Stimulated activated memory B cell treated with anti-CD40 and anti-IgM and Interleukin-4, amounts not matched to agents 10 μg/mL and 1 μg/mL and 100 μg/mL, for 72 hours (primary cell): ENCODE measurements at places on chromosomes 5 and 9.

- ATAC-seq, result peak; percentile 62
Observed at GRCh38 chr5:32613050-32613672, 27.8 kb downstream of the SUB1 start.

DNA sequence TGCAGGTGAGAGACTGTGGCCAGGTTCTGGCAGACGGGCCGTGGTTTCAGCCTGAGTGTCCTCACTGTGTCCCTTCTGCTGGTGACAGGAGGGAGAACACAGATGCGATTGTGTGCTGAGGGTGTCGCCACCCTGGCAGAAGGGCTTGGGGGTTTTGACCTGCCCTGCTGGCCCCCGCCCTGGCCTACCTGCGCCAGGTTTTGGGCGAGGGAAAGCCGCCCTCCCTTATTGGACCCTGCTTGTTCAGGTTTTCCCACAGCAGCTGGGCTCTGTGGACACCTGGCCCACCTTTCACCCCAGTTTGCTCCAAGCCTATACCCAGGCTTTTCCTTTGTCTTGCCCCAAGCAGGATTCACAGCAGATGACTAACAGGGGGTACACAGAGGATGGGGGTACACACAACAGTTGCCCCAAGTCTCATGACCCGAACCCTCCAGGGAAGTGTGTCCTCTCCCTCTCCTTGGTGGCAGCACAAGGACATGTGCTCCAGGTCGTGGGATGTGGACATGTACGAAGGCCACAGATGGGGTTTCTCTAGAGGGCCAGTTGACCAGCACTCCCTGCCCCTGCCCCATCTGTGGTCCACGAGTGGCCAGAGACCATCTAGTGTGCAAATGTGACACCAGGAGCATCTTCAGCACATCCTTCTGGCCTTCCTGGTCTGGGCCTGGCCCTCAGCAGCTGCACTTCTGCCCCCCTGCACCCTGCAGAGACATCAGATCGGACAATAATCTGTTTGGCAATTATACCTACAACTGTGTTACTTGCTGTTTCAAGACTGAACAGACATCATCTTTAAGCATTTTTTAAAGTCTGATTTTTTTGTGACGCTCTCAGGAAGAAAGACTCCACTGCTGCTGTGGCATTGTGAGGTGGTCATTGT is 265.8 kb upstream of the IRX4 start:
- peak; percentile 34 for ATAC-seq

DNA sequence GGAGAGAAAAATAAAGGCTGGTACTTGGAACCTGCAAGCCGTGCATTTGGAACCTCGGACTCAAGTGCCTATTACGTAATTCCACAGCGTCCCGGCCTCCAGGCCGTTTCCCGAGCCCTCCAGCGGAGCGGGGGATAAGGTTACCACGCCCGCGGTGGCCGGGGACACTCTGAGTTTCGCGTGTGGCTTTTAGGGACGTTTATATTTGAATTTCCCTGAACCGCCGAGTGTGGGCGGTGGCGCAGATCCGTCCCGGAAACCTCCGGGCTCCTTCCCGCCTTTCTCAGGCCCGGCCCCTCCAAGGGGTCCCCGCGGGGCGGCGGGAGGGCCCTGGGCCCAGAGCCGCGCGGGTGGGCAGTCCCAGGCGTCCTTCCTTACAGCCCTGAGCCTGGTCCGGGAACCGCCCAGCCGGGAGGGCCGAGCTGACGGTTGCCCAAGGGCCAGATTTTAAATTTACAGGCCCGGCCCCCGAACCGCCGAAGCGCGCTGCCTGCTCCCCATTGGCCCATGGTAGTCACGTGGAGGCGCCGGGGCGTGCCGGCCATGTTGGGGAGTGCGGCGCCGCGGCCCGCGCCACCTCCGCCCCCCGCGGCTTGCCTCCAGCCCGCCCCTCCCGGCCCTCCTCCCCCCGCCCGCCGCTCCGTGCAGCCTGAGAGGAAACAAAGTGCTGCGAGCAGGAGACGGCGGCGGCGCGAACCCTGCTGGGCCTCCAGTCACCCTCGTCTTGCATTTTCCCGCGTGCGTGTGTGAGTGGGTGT is at the start of gene LMNB1:
Gene LMNB1 (plus strand): TSS at position 638 of the 758 bp plus-strand sequence. CDS start 373 bp downstream, outside the sequence.
- peak; percentile 89 for ATAC-seq

DNA sequence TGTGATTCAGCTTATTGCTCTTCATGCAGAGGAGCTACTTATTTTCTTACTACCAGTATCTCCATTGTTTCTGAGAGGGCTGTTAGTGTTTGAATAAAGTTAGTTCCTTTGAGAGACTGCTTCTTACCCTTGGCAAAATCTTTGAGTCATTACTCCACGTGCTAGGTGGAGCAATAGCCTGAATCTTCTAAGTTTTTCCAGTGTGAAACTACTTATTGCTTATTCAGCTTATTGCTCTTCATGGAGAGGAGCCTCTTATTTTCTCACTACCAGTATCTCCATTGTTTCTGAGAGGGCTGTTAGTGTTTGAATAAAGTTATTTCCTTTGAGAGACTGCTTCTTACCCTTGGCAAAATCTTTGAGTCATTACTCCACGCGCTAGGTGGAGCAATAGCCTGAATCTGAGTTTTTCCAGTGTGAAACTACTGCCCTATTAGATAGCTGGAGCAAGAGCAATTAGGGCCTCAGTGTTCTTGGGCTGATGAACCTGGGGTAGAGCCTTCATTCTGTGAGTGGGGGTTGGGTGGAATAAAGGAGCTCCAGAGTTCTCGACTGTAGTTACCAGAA is 41.9 kb downstream of the GPBP1 start:
- ATAC-seq, result no peak

GRCh38 chr9:100436571-100436970 is 9.6 kb downstream of the MSANTD3 start:
- ATAC-seq, result no peak

GRCh38 chr9:89676281-89676680 is 71.5 kb downstream of the GADD45G start:
- ATAC-seq, result no peak

- ATAC-seq, result no peak
Observed at GRCh38 chr5:149658299-149658698, 71.8 kb upstream of the PPARGC1B start.

GRCh38 chr9:21268347-21268657 is 28.5 kb upstream of the IFNA14 start:
- ATAC-seq, result no peak

GRCh38 chr9:134536101-134536900 is 105.3 kb upstream of the COL5A1 start:
- no peak for ATAC-seq

DNA sequence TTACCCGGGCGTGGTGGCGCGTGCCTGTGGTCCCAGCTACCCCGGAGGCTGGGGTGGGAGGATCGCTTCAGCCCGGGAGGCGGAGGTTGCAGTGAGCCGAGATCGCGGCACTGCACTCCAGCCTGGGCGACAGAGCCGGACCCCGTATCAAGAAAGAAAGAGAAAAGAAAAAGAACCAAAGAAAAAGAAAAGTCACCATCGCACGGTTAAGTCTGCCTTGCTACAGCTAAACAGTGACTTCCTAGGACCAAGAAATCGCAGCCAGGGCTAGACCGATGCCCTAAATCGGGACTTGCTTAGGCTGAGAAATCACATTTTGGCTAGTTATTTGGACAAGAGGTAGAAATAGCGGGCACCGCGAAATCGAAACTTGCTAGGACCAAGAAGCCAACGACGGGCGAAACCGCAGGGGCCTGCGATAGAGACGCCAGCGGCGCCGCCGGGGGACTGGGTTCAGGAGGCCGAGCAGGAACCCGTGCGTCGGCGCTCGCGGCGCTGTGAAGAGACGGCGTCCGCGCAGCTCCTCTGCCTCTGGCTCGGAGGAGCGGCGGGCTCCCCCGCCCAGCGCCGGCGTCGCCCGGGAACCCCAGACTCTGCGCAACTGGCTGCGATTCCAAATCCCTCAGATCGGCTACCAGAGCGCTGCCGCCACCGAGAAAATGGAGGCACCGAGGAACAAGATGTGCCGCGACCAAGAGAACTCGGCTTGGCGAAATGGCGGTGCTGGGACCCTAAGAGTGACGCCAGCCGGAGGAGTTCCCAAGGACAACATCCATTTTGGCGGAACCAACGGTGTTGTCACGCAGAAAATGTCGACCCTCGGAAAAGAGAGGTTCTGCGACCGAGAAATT is 26.1 kb upstream of the ANXA2R start:
- ATAC-seq, result peak; percentile 76

- ATAC-seq, result no peak
Observed at GRCh38 chr9:122372856-122373845, 2.3 kb downstream of the PTGS1 start.

- no peak for ATAC-seq
Observed at GRCh38 chr5:16812911-16813310, 123.2 kb downstream of the MYO10 start.

DNA sequence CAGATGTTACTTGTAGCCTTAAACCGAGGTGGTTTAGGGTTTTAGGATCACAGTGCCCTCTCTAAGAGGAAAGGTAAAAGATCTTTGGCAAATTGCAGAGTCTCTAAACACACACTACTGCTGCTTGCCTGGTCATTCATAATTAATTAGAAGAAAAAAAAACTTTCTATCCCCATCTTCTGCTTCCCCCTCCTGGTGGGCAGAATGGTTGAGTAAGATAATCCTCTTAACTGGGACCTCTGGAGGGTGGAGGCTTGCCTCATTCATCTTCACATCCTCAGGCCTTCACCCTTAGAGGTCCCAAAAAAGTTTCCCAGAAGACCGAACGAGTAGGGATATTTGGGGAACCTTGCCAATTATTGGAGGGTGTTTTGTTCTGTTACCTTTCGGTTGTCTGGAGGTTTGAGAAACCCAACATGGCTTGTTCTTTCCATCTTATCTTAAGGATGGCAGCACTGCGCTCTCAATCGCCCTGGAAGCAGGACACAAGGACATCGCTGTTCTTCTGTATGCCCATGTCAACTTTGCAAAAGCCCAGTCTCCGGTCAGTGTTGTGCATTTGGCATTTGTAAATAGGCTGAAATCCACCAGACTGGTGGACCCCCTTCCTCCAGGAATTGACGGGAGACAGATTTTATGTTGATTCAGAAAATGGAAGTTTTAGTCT is 97.3 kb upstream of the DMRT1 start:
- ATAC-seq, result no peak
